A549 (cell line): ENCODE measurements at places on chromosomes 16 and 17.

GRCh38 chr16:54873071-54873470, 57.6 kb upstream of the IRX5 start:
- DNase-seq: no peak

GRCh38 chr16:14434860-14435259, 195.2 kb downstream of the PARN start:
- no peak for DNase-seq

GRCh38 chr17:11244776-11245175, 3.8 kb downstream of the SHISA6 start:
- no peak for DNase-seq

GRCh38 chr16:64240586-64240985, 881.3 kb downstream of the CDH11 start:
- no peak for DNase-seq

DNA sequence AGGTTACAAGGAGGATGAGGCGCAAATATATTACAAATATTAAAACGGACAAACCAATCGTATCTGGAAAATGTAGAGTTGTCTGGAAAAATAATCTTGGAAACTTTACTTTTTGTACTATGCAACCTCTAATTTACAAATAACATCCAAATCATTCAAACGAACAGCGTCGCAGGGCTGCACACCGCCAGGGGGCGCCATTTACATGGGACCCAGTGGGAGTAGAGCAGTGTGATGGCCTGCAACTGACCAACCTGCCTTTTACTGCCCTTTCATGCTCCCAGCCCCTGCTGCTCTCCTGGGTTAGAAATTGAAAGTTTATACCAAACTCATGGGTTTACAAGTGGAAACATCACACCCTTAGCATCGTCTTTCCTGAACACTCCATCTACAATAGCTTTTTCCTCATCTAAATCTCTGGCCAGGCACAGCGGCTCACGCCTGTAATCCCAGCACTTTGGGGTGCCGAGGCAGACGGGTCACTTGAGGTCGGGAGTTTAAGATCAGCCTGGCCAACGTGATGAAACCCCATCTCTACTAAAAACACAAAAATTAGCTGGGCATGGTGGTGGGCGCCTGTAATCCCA, 10.0 kb downstream of the PITPNC1 start:
- DNase-seq: peak; percentile 81
